ENCODE measurements at places on chromosomes 12 and 14.

- DNase-seq, result no peak
Measured at GRCh38 chr12:4911316-4911994, 1.8 kb downstream of the KCNA1 start.

- no peak for DNase-seq
Measured at GRCh38 chr12:112848972-112849371, 57.4 kb downstream of the RPH3A start.

DNA sequence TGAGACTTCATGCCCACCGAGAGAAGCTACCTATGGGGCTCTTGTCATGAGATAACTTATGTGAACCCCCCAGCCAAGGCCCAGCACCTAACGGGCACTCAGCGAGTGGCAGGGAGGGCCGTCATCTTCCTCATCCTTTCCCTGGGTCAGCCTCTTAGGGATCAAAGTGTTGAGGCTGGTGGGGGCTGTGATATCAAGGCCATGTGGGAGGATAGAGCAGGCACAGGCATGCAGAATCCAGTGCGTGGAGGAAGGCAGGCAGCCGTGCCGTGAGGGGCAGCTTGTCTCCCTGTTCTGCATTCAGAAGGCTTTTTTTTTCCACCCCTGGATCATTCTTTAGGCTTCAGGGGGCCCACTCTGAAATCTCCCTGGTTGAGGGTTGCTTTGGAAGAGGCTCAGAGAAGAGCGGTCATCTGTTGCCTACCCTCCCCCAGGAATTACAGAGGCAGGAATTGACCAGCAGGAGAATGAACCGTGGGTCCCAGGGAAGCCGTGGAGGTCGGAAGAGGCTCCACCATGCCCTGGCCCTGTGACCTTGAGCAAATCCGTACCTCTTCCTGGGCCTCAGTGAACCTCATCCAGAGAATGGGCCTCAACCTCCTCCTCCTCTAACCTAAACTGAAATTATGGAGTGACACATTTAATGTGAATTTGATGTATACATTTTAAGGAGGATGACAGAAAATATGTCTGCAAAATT is 62.8 kb downstream of the BEGAIN start:
- no peak for DNase-seq

GRCh38 chr12:104049903-104050356 is at the start of gene GLT8D2:
GLT8D2 (minus strand) TSS chr12:104050187; CDS start chr12:104019648, 30,539 bp downstream.
- DNase-seq, result no peak

DNA sequence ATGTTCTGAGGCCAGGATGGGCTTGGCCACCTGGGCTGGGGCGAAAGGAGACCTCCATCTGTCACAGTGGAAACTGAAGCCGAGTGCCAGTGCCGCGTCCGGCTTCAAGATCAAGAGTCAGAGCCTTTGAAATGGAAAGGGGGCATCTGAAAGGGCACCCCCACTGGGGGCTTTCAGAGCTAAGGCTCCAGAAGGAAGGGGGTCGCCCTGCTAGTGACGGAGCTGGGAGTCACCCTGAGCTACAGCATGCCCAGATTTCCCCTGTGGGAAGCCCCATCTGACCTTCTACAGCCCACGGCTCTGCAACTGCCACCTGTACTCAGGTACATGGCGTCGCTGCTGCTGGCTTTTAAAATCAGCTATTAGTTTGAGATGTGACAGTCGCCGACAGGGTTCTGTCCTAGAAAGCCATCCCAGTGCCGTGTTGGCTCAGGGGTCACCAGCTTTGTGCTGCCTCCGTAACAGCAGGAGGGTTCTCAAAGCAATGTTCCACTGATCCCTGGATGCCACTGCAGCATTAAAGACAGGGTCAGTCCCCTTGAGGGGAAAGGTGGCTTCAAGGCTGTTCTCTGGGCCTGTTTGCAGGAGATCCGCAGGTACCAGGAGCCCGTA is 31.5 kb downstream of the CCNK start:
- no peak for DNase-seq

GRCh38 chr14:23636317-23637211 is at the start of gene DHRS2:
DHRS2 (plus strand) TSS chr14:23636364; CDS start chr14:23638865, 2,501 bp downstream.
- DNase-seq, result no peak

- DNase-seq, result no peak
Measured at GRCh38 chr12:59763835-59764234, 168.0 kb downstream of the SLC16A7 start.

GRCh38 chr12:41992022-41992421 is 152.7 kb downstream of the GXYLT1 start:
- no peak for DNase-seq

DNA sequence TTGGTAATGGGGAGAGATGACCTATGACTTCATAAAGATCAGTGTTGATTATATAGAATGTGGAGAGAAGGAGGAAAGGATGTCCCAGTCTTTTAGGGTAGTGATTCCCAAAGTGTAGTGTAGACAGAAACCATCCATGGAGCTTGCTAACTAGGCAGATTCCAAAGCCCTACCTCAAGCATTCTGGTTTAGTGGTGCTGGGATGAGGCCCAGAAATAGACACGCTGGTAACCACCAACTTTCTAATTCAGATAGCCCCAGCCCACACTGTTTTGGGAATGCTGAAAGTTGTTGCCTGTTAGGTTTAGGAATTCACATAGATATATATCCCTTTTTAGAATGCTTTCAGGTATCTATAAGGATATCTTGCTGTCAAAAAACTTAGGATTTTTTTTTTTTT is 69.2 kb downstream of the STAB2 start:
- DNase-seq, result no peak

DNA sequence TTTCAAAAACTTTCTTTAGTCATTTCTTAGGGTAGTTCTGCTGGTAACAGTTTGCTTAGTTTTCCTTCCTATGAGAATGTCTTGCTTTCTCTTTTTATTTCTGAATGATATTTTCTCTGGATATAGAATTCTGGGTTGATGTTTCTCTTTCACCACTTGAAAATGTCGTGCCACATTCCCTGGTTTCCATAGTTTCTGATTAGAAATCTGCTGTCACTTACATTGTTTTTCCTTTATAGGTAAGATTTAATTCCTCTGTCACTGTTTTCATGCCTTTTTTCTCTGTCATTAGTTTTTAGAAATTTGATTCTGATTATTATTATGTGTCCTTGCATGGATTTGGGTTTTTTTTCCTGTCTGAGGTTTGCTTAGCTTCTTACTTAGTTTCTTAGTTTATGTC is 77.3 kb upstream of the PCNX4 start:
- DNase-seq, result no peak

- no peak for DNase-seq
Measured at GRCh38 chr12:122999986-123000420, 19.5 kb downstream of the ARL6IP4 start.

GRCh38 chr14:100391724-100392123 is 68.6 kb downstream of the SLC25A47 start:
- no peak for DNase-seq

GRCh38 chr12:1474574-1475153 is 119.7 kb downstream of the FBXL14 start:
- no peak for DNase-seq

- no peak for DNase-seq
Measured at GRCh38 chr14:20711685-20712084, 23.1 kb downstream of the ANG start.

DNA sequence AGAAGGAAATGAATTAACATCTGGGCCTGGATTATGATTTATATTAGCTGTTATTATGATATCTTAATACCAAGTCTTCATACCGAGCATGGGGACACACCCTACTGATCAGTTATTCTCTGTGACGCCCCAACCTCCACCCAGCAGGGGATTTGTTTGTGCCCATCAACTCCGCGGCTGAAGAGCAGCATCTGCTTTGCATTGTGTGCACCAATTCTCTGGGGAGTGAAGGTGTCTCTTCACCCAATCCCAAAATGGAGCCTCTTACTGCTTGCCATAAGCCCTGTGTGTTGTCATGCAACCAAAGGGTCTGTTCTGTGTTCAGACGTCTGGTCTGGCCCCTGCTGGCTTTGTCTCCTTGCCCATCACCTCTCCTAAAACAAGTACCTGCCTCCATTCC is 25.4 kb downstream of the DHRS2 start:
- no peak for DNase-seq

DNA sequence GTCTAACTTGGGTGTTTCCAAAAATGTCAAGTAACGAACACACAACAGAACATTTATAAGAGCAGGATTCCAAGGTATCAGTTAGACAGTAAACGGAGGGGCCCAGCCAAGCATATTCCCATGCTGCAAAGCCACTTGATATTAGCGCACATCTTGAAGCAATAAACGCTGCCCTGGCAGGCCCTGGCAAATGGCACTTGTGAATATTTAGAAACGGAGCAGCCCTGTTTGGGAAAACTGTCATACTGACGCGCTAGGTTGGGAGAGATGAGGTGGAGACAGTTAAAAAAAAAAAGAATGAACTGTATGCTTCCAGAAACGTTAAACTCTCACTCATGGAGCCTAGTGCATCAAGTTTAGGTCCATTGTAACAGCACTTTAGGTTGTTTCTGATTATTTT is 9.3 kb downstream of the DGLUCY start:
- DNase-seq, result no peak

GRCh38 chr12:66024949-66025348 is 105.6 kb downstream of the LLPH start:
- no peak for DNase-seq

- peak; percentile 27 for DNase-seq
Measured at GRCh38 chr14:38079268-38079667, 128.4 kb upstream of the SSTR1 start.

DNA sequence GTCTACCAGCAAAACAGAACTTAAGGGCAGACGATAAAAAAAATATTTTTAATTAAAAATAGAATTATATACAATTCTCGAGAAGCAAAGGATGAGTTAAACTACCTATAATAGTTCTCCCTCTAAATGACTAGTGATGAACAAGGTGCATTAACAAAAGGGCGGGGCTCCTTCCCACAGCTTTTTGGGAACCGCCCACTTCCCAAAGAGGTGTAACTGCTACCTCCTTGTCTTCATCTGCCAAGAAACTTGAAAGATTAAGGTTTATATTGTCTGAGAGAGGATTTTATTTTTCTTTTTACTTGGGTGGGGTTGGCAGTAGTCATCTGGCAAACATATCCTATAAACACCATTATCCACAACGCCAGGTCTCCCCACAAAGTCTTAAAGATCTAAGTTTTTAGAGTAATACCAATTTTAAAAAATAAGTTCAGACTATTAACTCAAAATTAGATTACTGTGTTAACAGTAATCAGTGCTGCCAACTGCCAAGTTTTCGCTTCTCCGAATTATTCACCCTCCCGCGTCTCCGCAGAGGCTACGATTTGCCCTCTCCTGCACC is 938 bp downstream of the RALGAPA1 start:
- DNase-seq, result no peak

DNA sequence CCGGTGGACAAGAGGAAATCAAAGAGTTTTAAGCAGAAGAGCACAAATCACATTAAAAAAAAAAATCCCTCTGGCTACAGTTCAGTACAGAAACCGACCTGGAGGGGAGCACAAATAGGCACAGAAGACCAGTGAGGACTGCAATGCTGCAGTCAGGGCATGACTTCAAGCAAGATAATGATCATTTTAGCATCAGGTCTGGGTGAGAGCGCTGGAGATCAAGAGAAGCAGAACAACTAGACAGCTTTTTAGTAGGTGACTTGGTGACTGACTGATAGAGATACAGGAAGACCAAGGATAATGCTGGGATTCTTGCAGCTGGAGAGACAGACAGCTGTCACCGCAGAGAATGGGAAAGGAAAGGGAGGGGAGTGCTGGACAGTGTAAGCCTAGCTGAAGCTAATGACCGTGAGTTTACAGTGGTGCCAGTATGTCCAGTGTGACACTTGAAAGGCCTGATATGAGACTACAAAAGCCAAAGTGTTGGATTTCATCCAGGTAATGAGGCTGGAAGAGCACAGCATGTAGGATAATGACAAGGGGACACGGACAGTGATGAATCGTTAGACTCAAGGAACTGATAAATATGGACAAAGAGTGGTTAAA is 5.6 kb downstream of the NFYB start:
- DNase-seq, result no peak

DNA sequence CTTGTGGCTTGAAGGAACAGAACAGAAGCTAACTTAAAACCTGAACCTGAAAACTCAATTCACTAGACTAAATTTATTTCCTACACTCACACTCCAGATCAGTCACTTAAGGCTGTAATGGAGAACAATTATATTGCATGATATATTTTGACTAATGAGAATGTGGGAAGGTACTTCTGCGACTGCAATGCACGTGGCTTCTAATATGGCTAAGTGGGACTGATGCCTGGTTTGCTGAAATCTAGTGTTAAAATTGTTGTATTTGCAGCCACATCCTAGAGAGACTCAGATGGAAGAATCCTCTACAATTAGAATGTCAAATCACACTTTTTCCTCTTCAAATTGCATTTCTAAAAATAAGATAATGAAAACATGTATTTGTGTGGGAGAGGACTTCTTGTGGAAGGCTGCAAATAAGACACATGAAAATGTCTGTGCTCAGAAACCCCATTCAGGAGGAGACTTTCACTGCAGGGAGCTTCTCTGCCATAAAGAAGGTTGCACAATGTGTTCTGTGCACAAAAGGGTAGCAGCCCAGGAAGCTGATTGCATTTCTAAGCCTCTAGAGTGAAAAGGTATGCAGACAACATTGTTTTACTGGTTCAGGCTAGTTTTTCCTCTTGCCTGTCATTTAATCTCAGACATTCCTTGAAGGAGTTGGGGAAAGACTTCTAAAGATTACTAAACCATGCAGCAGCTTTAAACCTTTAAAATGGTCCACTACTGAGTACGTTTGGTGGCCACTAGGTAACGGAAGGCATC is 224.3 kb downstream of the NEDD1 start:
- DNase-seq, result no peak

DNA sequence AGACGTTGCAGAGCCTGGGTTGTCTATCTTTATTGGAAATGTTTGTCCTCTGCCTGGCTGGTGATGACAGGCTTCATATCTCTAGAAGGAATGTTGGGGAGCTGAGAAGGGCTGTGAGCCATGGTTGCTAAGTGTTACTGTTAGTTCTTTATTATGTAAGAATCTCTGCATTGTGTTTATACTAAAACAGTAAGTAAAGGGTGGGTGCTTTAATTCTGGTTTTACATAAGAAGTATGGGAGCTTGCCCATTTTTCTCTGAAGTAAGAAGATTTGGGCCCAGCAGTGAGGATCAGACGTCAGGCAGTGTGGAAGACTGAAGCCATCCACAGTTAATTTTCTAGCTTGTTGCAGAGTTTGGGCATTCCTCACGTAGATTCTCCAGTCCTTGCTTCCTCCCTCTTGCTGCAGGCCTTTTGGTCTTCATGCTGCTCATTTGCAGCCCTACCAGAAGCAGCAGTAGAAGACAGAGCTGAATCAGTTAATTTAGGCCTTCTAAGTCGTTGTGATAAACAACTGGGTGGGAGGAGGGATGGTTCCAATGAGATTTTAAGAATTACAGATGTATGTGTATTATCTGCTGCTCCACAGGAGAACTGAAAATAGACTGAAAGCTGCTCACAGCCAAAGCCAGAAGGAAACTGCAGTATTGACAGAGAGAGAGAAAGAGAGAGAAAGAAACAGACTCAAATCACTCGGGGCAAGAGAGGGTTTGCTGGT is 21.4 kb downstream of the WNT5B start:
- no peak for DNase-seq

All from suppressor macrophage treated with lipopolysaccharide for 4 hours (primary cell).